Stimulated activated CD8-positive, alpha-beta memory T cell treated with anti-CD3 and anti-CD28 coated beads, Interleukin-7, amount 100 ng/mL, for 24 hours (primary cell): ENCODE measurements at places on chromosomes 7 and 10.

DNA sequence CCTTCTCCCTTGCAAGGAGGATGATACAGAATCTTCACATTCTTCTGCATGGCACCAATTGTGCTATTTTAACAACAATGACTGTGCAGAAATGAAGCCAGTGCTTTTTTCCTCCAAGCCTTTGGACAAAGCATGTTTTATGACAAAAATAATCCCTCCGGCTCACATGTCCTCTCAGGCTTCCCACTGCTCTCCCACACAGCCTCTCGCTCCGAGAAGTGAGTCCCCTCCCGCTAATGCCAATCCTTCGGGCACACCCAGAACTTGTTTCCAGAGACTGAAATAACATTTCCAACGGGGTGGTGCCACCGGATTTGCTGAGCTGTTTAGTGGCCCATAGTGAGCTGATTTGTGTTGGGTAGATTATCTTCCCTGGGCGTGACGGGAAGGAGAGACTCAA, 35.8 kb downstream of the RBM17 start:
- DNase-seq = no peak

GRCh38 chr10:13930120-13930519, 343.4 kb downstream of the PRPF18 start:
- DNase-seq = no peak

DNA sequence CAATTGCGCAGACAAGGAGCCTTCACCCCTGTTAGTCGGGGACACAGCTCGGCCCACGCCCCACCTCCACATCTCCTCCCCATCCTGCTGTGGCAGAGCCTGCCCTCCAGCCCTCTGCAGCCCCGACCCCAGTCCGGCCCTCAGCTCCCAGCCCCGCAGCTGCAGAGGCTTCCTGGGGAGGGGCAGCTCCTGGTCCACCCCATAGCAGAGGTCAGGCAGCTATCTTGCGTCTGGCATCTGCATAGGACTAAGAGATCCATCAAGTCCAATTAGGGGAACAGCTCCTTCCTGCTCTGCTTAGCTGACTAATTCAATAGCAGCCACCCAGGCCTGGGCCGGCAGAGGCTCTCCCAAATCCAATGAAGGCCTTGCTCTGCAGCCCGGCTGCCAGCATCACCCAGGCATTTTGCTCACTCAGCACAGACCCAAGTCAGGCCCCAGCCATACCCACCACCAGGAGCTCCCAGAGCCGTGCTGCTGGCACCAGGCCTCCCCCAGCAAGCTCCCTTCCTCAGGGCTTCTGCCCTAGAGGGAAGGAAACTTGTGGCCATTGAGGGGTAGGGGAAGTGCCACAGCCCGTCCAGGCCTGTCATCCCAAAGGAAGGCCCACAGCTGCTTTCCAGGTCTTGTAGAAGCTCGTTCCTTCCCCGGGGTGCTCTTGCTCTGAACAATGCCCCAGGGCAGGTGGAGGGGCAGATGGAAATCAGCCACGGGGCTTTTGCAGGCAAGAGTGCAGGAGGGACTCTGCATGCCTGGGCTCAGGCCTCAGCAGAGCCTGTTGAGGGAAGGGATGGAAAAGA, 106.2 kb upstream of the RET start:
- no peak for DNase-seq

DNA sequence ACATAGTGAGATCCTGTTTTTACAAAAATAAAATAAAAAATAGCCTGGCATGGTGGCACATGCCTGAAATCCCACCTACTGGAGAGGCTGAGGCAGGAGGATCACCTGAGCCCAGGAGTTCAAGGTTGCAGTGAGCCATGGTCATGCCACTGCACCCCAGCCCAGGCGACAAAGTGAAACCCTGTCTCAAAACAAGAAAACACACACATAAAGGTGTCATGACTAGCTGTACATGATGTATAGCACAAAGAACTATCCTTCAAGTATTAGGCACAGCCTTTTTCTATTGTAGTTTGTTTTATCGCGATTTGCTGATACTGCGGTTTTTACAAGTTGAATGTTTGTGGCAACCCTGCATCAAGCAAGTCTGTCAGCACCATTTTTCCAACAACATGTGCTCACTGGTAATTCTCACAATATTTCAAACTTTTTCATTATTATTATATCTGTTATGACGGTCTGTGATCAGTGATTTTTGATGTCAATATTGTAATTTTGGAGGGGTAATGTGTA, 11.5 kb upstream of the SNX13 start:
- DNase-seq = no peak

DNA sequence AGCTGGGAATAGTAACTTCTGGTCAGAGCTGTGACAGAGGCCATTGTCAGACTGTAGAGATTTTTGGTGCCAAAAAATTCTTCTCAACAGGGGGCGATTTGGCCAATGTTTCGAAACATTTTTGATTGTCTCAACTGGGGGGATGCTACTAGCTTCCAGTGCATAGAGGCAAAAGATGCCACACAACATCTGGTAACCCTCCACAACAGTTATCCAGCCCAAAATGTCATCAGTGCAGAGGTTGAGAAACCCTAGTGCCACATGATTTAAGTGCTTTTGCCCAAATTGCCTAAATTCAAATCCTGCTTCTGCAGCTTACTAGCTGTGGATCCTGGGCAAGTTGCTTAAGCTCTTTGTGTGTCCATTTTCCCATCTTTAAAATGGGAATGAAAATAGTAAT, 71.9 kb downstream of the FZD1 start:
- no peak for DNase-seq

DNA sequence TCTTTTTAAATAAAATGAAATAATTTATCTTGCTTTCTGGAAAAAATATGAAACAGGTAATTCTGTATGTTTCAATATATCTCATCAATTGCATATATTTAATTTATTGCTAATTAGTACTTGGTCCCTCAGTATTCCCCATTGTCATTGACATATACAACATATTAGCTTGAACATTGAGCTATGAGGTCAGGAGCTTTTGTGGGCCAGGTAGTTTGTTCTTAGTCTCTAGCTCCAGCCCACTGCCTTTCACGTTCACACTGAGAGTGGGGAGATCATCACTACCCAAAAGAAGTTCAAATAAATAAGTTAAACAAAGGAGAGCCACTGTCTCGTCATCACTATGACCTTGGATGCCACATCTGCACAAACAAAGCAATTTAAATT, 54.7 kb upstream of the DKK1 start:
- no peak for DNase-seq
